D721Med (cell line): ENCODE measurements at places on chromosomes 1 and 21.

GRCh38 chr1:155064111-155064831, 731 bp downstream of the EFNA4 start:
- no peak for DNase-seq

GRCh38 chr1:157151073-157151472, 12.9 kb upstream of the ETV3 start:
- DNase-seq, result no peak

GRCh38 chr1:118081387-118081786, 103.6 kb downstream of the SPAG17 start:
- no peak for DNase-seq

DNA sequence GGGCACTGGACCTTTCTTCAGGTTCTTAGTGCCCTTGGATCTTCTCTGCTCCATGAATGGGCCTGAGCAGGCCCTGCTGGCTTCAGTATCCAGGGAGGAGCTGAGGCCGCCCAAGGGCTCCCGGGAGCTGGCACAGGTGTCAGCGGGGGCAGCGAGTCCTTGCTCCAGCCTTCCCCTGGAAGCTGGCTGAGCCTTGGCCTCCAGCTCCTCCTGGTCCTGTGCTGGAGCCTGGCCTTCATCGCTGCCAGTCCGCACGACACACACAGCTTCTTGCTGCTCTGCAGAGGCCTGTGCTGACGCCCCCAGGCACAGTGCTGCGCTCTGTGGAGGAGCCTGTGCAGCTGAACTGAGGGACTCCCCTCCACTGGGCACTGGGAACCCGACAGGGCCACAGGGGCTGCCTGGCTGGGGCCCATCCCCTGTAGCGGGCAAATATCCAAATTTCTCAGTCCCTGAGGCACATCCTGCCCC, 1.7 kb downstream of the SPOCD1 start:
- no peak for DNase-seq

DNA sequence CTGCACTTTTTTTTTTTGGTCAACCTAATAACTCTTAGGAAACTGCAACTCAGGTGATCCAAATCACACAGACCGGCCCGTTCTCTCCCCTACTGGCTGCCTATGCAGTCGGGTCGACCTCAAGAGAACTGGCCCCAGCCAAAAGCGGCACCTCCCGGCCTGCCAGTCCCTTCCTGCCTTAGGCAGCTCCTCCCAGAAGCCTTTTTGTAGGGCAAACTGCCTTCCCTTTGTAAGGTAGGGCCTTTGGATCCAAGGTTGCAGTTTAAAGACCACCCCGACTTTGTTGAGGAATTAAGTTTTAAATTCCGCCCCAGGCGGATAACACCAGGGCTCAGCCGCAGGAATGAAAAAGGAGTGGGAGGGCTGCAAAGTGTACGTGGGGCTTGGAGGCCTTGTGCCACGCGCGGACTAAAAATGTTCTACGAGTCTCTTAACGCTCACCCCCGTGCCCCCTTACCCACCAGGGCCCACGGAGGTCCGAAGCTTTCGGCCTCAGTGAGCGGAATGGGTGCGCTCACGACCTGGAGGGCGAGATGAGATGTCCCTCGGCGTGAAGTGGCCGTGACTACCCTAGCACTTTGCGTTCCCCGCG, 642 bp upstream of the ST3GAL3 start:
- DNase-seq, result no peak

GRCh38 chr1:146036965-146037646, 15.6 kb upstream of the HJV start:
- no peak for DNase-seq

GRCh38 chr1:36864823-36865601, 169.3 kb downstream of the GRIK3 start:
- DNase-seq, result no peak

GRCh38 chr21:41480086-41480690, 27.8 kb downstream of the TMPRSS2 start:
- DNase-seq, result no peak

DNA sequence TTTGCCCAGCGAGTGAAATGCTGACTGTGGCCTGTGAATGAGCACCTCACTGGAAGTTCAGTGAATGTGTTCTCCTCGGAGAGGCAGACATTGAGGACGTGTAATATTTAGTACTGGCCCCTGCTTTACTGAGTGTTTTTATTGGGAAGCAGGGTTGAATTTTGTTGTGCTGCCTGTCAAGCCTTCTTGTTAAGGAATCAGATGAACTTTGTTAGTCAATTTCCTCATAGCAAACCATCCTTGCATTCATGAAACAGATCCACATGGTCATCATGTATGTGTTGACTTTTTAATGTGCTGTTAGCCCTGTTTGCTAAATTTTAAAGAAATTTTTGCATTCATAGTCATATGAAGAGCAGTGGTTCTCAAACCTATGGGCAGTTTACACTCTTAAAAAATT, 47.9 kb downstream of the AGPAT3 start:
- no peak for DNase-seq

DNA sequence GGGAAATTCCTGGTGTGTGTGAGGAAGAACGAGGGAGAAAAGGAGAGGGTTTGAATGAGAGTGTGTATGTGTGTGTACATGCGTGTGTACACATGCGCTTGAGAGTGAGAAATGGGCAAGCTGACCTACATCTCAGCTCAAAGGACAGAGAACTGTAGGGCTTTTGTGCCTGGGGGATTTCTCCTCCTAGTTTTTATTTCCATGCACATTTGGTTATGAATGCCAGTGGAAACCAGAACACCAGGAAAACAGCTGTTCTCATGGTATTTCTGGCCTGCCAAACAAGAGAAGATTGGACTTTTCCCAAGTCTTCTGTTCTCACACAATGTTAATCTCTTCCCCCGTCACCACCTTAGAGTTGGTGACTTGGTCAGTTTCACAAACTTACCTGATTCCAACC, 45.2 kb downstream of the SLC44A3 start:
- no peak for DNase-seq

GRCh38 chr1:3908886-3909517, 8.9 kb upstream of the C1orf174 start:
- DNase-seq, result no peak

DNA sequence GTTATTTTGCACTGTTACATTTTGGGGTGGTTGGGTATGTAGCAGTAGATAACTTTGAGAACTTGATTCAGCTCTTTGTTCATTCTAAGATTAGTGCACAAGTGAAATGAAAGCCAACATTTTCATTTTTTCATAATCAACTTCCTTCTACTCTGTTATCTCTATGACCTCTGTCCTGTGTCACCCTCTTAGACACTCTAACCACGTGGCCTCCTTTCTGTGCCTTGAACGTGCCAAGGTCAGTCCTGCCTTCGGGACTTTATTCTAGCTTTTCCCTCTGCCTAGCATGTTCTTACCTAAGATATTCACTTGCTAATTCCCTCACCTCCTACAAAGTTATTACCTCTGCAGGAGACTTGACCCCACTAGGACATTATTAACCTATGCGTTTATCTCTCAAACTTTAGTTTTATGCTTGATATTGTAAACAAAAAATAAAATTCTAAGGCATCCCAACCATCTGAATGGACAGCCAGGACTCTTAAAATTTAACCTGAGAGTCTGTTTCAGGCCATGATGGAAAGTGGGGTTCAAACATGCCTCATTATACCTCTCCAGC, 19.2 kb upstream of the EDEM3 start:
- DNase-seq, result no peak

GRCh38 chr1:61097317-61097716, 15.0 kb downstream of the NFIA start:
- DNase-seq, result no peak

- no peak for DNase-seq
Measured at GRCh38 chr1:183223467-183223866, 37.4 kb downstream of the LAMC2 start.

DNA sequence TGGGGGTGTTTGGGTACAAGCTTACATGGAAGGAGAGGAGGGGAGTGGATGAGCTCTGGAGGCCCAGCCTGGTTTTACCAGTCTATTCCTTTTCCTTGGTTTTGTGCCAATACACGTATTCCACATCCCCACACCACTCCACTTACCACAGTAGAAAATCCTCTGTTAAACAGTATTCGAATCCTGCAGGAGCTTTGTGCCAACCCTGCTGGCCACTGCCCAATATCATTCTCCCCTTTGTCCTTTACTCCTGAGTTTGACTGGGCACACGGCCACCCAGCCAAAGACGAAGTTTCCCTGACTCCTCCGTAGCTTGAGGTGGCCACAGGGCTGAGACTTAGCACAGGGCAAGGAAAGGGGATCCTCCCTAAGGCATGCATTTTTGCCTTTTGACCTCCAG, 61.6 kb downstream of the TMCO4 start:
- no peak for DNase-seq
